ENCODE measurements at places on chromosomes 6 and 20. TPM values are rescaled to one million over a fixed set of nuclear protein-coding genes. Genes with fewer than 3 reads are reported as not detected.

The FAXC gene
- 5.8 TPM for polyA plus RNA-seq

GRCh38 chr6:109192865-109193264, 97.6 kb downstream of the CEP57L1 start:
- DNase-seq, result no peak

The EPPIN gene
- 0.55 TPM for polyA plus RNA-seq

DNA sequence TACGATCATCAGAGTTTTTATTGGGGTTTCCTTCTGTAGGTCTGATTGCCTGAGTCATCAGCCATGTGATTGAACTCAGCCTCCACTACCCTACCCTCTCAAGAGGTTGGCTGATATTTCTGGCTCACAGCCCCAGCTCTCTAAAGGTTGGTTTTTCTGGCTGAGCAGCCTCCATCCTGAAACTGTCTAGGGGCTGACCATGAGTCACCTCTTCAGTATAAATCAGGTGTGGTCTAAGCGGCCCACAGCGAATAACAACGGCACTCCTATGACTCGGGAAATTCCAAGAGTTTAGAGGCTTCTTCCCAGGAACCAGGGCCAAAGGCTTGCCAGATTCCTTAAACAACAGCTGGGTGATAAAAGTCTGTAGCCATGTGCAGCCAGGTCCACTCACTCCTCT, 115.5 kb downstream of the SOD2 start:
- DNase-seq, result no peak

The UNC5CL gene
- 8.4 TPM for polyA plus RNA-seq

The TUBB2B gene
- 104 TPM for polyA plus RNA-seq
